NCI-H146 (cell line): ENCODE measurements at places on chromosomes 5 and 9.

- DNase-seq: no peak
These were observed 90.4 kb upstream of the KLF9 start for GRCh38 chr9:70504834-70505233.

- peak; percentile 60 for DNase-seq
These were observed at the start of gene DBN1 for GRCh38 chr5:177473443-177474001. DBN1 (minus strand) TSS chr5:177473634; CDS start chr5:177473521, 113 bp downstream.

DNA sequence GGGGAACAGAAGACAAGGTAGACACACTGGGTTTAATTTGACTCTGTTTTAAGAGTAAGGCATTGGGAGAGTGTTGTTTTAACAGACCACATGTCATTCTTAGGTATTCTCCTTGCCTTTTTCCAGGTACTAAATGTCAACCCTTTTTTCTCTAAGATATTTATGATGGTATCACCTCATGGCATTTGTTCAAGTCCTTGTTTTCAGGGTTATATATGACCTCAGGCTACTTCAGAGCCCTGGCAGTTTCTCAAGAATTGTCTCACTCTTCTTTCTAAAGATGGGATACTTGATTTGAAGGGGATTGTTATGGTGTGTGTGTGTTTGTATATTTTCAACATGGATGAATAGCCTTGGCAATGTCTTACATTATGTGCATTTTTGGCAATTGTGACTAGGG lies 131.1 kb upstream of the ACTBL2 start:
- DNase-seq: no peak

GRCh38 chr5:17966640-17967402 lies 332.6 kb downstream of the TAF11L14 start:
- DNase-seq: peak; percentile 41

DNA sequence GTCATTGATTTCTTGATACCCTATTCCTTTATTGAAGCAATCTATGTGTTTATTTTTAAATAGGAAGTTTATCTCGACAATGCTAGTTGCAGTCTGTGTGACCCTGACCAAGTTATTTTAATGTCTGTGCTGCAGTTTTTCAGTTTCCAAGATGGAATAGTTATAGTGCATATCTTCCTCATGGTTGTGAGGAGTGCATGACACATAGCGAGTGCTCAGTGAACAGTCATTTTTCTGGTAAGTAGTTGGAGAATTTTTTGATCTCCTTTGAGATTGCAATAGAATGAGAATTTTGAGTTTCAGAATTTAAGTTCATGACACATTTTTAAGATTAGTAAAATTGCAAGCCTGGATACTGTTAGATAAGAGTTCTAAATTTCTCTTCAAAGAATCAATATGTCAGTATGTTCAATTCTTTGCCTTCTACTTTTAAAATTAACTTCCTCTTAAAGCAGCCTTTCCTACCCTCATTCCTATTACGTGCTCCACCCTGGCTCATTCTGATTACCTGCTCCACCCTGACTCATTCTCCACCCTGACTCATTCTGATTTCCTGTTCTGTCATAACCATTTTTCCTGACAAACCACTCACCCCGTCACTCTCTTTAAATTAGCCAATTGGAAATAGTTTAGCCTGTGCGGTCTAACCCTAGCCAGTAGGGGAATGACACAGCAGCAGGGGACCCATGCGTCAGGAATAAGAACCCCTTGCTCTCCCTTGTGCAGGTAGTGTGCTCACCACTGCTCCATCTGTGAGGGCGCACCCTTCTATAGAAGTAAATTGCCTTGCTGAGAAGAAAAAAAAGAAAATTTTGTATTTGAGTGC lies 30.7 kb downstream of the SPIN1 start:
- DNase-seq: no peak

GRCh38 chr5:74977471-74977870 lies 74.9 kb downstream of the GCNT4 start:
- no peak for DNase-seq

GRCh38 chr9:37329576-37329975 lies 92.9 kb upstream of the GRHPR start:
- DNase-seq: peak; percentile 28

DNA sequence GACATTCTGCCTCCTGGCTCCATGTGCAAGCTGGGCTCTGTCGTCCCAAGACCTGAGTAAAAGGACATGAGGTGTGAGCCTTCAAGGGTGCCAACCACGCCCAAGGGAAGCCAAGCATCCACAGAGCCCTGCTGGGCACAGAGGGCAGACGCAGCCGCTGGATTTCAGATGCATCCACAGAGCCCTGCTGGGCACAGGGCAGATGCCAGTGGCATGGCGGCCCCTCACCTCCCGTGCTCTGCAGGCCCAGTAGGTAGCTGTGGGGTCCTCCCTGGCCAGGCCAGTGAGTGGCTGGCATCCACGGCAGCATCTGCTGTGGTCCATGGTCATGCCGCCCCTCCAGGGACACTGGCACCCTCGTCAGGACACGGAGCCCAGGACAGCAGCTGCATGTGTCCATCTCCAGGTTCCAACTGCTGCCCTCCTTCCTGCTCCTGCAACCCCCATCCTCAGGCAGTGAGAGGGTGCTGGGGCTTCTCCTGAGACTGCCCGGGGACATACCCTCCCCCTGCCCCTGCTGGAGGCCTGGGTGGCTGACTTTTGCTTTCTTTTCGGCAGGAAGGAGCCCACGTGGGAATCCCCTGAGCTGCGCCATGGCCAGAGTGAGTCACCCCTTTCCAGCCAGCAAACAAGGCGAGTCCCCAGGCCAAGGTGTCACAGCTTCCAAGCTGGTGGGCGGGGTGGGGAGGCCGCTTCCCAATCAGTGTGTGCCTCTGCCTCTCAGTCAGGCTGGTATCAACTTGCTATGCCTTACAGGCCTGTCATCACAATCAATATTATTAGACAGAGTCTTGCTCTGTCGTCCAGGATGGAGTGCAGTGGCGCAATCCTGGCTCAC lies 4.0 kb upstream of the TRAF2 start:
- DNase-seq: no peak

DNA sequence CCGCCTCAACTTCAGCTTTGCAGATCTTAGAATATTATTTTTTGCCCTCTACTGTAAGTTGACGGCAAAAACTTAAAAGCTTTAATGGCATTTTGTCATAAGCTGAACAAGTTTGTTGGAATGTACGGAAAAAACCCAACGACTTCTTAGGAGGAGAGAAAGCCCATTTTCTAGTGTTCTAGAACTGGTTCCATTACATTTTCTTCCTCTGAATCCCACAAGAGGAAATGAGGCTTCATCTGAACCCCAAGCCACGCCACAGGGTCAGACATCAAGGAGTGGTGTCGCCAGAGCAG lies 113.7 kb downstream of the LHFPL2 start:
- no peak for DNase-seq

GRCh38 chr5:75951716-75952115 lies 131.5 kb upstream of the SV2C start:
- no peak for DNase-seq

DNA sequence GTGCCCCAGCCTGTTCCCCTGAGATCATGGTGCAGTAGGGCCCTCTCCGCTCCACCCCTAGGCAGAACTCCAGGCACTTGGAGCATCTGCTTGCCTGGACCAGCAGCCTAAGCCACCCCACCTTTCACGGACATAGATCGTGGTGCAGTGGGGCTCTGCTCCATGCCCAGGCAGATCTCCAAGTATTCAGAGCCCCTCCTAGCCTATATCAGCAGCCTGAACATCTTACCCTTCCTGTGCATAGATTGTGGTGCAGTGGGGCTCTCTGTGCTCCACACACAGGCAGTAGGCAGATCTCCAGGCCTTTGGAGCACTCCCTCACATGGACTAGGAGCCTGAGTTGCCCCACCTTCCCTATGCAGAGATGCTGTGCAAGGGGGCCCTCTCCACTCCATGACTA lies 103.0 kb downstream of the GLIS3 start:
- DNase-seq: no peak

- DNase-seq: no peak
These were observed 36.6 kb downstream of the ACER2 start for GRCh38 chr9:19445452-19445851.

GRCh38 chr9:136714096-136714892 lies 1.9 kb downstream of the DIPK1B start:
- no peak for DNase-seq

- DNase-seq: no peak
These were observed 614.5 kb downstream of the HINT1 start for GRCh38 chr5:130550562-130550928.

DNA sequence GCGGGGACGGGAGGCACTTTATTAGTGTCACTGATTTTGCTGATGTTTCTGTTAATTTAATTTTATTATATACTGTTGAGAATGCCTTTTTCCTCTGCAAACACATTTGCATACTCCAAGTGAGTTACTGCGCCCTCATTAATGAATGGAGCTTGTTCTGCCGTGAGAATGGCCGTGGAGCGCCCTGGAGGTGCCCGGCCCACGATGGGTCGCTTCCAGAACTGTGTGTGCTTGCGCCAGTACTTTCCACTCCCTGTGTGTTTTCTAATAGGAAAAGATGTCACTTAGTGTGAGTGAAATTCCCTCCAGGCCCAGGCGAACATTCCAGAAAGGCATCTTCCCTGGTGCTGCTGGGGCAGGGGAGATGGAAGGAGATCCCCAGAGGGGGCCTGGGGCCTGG lies 30.1 kb downstream of the NDUFS6 start:
- no peak for DNase-seq

GRCh38 chr5:97363577-97363976 lies 180.5 kb upstream of the RIOK2 start:
- DNase-seq: no peak

DNA sequence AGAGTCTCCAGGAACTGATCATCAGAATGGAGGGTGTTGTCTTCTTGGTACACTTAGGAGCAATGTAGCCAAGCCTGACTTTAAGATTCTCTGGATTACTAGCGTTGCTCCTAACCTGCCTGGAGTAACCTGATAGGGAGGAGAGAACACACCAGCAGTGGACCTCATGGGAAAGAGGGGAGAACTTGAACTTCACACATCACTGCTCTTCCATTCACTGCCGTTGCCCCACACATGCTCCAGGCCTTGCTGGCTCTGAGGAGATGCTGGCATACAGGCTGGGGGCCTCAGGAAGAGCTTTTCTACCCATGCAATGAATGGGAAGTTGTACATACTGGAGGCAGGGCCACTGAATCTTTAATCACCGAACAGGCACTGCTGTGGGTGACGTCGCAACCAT lies 60.3 kb upstream of the ADAMTS16 start:
- no peak for DNase-seq

DNA sequence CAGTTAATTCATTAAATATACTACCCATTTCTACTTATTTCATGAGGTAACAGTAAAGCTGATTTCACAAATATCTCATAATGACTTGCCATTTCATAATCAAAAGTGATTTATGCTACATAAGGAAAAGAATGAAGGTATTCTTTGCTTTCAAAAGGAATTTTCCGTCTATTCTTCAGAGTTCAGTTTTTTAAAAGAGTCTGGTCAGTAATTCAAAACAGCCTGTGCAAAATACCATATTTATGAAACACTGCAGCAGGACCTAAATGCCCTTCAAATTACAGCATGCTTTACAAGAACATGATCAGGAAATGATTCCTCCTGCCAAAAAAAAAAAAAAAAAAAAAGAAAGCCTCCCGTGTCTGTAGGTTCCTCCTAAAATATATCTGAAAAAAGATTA lies 154.7 kb downstream of the KIAA0825 start:
- no peak for DNase-seq

GRCh38 chr9:38017885-38018186 lies 51.2 kb downstream of the SHB start:
- no peak for DNase-seq

DNA sequence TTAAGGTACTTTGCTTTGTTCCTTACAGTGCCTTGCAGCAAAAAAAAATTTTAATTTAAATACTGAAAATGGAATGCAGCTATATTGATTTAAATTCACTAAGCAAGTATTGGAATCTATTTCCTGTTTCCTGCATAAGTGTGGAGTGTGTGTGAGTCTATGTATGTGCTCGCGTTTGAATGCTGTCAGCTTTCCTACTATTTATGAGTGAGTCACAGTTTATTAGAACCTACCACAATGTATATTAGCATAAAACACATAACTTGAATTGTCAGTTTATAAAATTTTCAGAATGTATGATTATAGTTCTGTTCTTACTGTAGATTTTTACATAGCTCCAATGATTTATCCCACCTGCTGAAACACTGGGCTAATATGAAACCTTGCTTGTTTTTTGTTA lies 302.1 kb downstream of the NR2F1-AS1 start:
- DNase-seq: no peak

GRCh38 chr9:107710546-107710945 lies 221.0 kb upstream of the KLF4 start:
- no peak for DNase-seq

- DNase-seq: no peak
These were observed 36.1 kb downstream of the SLC22A5 start for GRCh38 chr5:132405646-132406045.

DNA sequence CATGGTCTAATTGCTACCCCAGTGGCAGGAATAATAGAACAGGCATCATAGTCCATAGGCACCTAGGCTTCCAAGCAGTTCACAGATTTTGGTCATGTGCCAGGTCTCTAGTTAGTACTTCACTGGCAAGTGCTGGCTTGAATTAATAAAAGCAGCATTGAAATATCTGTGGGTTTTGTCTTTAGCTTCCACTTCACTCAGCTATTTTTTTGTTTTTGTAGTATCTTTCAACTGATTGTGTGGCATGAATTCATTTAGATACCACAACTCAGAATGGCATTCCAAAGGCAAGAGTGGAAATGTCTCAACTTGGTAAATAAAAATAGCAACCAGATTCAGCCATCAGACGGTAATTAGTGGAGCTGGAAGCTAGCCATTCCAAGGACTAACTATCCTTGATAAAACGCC lies 27.9 kb upstream of the ITGA2 start:
- no peak for DNase-seq
